ENCODE measurements at places on chromosomes 2 and 18.

DNA sequence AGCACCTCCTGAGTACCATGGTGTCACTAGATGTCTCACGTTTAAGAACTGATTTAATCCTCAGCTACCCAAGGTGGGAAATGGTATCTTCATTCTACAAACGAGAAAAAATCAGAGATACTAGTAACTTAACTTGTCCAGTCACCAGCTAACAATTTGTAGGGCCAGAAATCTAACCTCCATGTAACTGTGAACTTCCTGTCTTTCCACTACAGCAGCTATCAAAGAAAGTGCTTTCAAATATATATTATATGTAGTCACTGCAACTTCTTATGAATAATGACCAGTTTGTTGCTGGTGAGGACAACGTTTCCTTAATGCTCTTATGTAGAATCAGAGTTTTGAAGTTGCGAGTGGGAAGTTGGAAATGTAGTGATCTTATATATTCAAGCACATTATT, 1.9 kb downstream of the REV1 start:
- DNase-seq: no peak

- no peak for DNase-seq
Observed at GRCh38 chr2:181072486-181073235, 92.3 kb downstream of the UBE2E3 start.

DNA sequence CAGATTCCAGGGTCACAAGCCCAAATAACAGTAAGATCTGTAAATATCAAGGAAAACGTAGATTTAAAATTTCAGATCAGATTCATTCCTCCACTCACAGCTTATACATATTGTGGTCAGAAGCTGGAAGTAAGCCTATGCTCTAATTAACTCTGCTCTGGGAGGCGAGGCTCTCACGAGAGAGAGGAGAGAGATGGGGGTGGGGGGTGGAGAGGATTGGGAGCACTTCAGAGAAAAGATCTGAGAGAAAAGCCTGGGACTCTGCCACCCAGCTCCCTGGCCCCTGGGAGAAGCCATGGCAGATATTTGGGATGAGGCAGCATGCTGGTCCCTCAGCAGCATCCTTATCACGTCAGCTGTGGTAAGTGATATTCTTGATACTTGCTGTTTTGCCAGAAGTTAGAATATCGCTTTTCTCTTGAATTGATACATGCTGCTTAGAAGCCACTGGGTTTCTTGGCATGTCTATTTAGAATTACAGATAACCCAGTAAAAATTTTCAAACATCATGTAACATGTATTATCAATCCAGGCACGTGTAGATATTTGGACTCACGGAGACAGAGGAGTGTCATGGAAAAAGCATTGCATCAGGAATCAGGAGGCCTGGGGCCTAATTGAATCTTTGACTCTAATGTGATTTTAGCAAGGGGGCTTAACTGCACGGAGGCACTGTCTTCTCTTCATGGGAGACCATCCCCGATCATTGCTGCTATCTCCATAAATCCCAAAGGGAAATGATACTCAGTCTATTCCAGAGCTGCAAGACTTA, 265.4 kb downstream of the HRH4 start:
- no peak for DNase-seq

DNA sequence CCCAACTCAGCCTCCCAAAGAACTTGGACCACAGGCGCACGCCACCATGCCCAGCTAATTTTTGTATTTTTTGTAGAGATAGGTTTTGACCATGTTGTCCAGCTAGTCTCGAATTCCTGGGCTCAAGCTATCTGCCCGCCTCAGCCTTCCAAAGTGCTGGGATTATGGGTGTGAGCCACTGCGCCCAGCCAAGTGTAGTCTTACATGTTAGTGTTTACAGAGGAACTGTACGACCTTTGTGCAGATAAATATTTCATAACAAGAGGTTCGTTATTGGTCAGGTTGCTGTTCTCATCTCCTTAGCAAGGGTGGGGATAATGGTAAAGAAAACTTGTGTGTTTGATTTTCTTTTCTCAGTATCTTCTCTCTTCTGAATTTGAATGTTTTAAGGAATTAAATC, 46.5 kb downstream of the RALBP1 start:
- no peak for DNase-seq

DNA sequence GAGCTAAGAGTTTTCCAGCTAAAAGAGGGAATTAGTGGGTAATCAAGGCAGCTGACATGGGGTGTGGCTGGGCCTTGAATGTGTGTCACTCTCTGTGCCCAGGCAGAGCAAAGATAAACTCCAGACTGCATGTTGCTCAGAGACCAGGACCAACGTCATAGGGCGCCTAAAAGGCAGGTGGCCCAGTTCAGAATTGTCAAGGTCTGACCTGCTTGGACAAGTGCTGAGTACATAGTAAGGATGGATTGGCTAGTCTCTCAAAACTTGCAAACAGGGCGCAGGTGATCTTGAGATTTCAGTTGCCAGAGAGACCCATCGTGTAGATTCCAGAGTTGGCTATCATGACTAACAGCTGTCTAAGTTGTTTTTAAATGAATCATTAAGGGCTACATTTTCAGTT, 19.0 kb downstream of the CLUL1 start:
- DNase-seq: no peak

DNA sequence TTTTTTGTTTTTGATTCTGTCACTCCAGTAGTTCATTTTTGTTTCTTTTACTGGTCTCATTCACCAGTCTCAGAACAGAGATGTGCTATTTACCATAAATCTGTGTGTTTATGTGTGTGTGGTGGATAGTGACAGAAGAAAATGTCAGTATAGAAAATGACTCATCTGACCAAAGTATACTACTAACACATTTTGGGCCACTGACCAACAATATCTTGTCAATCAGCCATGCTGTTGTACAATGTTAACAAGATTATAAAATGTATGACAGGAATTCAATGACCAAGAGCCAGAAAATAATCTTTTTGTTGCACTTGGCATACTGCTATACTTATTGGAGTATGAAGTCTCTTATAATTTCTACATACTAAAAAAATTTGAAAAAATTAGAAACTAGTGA, 1081.4 kb upstream of the NRXN1 start:
- no peak for DNase-seq

DNA sequence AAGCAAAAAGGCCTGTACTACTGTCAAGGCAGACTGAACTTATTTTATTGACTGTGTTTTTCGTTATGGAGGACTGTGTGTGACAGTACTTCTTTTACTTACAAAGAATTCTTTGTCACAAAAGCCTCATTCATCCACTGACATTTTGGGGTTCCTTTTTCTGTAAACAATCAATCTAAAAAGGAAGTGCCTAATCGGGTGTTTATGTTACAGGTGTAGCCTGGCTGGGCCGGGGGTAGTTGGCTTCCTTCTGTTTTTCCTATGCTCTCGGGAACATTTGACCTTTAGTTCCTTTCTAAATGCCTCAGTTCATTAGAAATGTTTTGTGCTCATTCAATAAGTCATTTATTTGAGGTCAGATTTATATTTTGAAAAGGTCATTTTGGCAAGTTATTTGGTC, 8.3 kb downstream of the ZCCHC2 start:
- no peak for DNase-seq

DNA sequence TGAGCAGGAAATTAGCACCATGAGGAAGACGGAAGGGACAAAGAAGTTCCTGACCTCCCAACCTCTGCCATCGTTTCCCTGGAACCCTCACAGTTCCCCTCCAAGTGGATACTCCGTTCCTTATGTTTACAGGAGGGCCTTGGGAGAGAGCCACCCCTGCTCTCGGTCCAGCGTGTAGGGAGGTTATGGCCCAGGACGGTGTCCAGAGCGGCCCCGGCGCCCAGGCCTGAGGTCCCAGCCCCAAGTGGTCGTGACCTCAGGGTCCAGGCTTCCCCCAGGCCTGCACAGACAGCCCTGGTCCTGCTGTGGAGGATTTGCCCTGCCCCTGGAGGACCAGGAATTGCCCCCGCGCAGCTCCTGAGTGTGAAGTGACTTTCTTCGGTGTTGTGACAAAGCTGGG, 61.8 kb upstream of the RBM44 start:
- no peak for DNase-seq

DNA sequence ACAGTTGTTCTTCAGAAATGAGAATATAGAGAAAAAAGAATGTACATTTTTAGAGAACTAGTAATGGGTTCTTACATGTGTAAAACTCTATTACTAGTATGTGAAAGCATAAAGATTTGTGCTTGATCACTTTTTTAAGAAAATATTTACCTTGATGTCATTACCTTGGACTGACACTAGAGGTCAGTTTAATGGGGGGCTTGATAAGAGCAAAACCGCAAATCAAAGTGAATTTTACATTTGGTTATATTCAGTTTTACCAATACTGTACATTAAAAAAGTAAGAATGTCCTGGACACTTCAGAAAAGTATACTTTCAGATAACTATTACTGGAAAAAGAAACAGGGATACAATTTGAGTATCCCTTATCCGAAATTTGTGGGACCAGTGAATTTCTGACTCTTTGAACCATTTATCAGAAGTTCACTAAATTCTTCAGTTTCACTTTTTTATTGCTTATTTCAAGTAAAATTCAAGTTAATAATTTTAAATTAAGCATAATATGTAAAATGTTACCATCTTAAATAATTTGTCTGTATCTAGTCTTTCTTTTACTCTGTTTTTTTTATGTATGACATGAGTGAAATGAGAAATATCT, 1149.5 kb downstream of the DSC3 start:
- no peak for DNase-seq

GRCh38 chr2:127080938-127081755, 25.8 kb downstream of the BIN1 start:
- no peak for DNase-seq

DNA sequence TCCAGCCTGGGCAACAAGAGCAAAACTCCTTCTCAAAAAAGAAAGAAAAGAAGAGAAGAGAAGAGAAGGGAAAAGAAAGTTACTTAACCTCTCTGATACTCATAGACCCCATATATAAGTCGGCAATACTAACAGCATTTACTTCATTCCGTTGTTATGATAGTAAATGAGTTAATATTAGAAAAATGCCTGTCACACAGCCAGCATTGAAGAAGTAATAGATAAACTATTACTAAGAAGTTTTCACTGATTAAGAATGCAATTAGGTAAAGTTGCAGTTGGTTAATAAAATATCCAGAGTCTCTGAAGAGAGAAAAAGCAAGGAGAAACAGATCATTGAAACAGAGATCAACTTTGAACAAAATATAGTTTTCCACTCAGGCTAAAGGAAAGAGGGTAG, 161.3 kb upstream of the UBE2E3 start:
- DNase-seq: no peak

DNA sequence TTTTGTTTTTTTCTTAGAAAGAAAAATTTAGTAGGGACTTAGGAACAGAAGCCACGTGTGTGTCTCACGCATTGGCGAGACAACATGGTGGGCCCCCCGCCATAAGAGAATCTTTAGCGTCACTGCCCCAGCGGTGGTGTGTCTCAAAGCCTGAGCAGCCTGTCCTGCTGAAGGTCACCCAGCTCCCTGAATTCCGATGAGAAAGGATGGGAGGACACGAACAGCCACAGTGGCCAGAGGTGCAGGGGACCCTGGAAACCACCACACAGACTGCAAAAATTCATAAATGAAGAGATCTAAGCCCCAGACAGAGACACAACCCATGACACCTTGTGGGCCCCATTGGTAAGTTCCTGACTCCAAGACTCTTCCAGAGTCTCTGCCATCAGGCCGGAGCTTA, 266.1 kb upstream of the RAB6C start:
- DNase-seq: no peak

Data from left ventricle myocardium inferior (tissue), 1 donor.